ENCODE measurements at places on chromosomes 7 and 10. TPM values are rescaled to one million over a fixed set of nuclear protein-coding genes. Genes with fewer than 3 reads are reported as not detected.

PKD1L1 gene
- 1.1 TPM for total RNA-seq

TMEM176B gene
- 59.3 TPM for total RNA-seq

SSC4D gene
- total RNA-seq = 0.37 TPM

SFMBT2 gene
- 17.3 TPM for total RNA-seq

ZNF425 gene
- under 0.01 TPM for total RNA-seq

DMTF1 gene
- 233 TPM for total RNA-seq

DNA sequence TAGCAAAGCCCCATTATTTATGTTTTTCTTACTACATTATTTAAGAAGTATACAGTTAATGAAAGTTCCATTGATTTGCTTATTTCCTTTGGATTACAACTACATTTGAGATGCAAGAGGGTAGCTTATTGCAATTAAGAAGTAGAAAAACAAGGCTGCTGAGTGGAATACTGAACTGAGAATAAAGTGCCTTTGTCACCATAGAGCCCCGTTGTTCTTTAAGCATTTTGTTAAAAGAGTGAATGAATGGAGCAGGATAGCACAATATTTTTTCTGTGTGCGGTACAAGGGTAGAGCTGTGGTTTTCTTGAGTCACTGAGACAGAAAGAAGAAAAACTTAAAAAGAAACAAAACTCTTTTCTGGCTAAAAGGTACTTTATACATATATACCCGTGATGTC is 45.6 kb downstream of the ZNF277 start:
- no peak for DNase-seq

DNA sequence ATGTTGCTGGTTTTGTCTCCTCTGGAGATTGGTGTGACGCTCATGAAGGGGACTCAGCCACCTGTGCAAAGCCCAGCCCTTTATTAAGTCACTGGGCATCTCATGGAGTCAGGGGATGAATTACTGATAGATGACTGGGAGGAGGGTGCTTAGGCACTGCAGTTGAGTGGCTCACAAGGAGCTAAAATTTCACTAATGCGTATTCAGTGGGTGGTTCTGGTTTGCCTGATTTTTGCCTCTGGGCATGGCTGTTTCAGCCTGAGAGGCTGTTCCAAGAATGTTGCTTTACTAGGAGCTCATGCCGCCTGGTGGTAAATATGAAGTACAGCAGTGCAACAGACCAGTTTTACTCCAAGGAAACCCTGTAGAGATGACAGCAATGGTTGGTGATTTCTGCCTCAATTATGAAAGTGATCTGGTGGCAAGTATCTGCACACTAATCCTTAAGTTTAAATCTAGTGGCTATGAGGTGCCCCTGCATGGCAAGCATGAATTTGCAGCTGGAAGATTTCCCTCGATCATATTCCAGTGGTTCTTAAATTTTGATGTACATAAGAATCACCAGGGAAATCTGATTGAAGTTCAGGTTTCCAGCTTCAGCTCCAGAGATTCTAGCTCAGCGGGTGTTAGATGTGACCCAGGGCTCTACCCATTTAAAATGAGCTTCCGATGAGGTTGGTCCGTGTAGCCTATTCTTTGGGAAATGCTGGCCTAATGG is 19.9 kb downstream of the ACTA2 start:
- DNase-seq = peak; percentile 89

- DNase-seq = no peak
These were observed 17.4 kb downstream of the CCDC6 start for GRCh38 chr10:59888781-59889435.

DNA sequence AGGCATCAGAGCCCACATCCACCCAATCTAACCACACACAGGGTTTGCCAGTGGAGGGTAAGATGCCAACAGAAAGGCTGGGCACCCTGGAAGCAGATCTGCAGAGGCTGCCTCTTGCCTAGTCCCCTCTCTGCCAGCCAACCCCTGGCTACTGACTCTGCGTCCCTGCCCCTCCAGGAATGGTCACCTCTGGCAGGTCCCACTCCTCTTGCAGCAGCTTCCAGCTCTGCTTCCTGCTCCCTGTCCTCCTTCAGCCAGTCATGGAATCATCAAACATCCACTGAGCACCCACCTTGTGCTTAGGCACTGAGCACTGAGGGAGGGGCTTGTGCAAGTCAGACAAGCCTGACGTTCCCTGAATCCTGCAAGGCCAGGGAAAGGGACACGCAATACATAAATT is 20.1 kb upstream of the HABP2 start:
- DNase-seq = no peak

DNA sequence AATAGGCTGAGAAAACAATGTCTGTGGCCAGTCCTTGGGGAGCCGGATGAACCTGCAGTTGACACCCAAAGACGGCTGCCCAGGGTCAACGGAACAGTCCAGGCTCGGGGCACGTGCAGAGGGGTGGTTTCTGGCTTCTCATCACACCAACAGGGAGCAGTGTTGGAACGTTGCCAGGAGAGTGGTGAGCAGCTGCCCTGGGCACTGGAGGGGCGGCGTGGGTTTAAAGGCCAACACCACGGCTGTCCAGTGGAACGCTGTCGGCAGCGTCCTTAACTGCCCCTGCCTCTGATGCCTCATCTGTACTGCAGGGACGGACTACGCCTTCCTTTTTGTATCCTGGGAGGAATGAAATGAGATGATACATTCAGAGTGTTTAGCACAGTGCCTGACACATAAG is 19.8 kb downstream of the JCAD start:
- DNase-seq = no peak

- DNase-seq = no peak
These were observed 112.6 kb upstream of the PPIF start for GRCh38 chr10:79234391-79235315.

GRCh38 chr10:23375366-23375765 is 30.8 kb upstream of the C10orf67 start:
- DNase-seq = no peak

DNA sequence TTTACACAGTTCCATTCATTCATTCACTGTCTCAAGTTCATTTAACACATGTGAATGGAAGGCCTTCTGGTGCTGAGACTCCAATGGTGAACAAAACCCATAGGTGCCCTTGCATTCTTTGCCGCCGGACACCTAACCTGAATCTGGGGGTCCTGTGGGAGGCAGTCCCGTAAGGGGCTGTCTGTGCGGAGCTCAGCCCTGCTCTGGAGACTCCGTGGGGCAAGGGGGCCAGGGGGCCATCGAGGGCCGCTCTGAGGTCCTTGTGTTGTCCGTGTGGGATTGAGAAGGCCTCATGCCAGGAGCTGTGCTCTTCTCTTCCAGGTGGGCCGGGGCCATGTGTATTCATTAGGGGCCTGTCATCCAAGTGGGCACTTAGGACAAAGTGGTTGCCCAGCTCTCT is 15.3 kb downstream of the PTPRE start:
- DNase-seq = no peak

- no peak for DNase-seq
These were observed 2.8 kb upstream of the LOXL4 start for GRCh38 chr10:98270786-98271185.

- DNase-seq = peak; percentile 98
These were observed 873 bp downstream of the GTF2I start for GRCh38 chr7:74658178-74659004.

GRCh38 chr10:50846753-50847152 is 38.7 kb downstream of the A1CF start:
- DNase-seq = no peak

DNA sequence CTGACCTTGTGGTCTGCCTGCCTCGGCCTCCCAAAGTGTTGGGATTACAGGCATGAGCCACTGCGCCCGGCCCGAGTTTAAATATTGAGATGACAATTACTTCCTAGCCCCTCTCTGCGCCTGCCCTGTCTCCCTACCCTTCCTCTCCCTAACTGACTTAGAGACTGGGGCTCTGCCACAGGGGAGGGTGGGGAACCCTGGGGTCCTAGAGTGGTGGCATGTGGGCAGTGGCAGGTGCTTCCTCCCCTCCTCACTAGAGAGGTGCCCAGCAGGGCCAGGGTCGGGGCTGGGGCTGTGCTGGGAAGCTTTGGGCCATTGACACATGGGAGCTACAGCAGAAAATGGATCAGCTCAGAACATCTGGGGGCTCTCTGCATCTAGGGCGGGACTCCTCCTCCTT is 7.0 kb upstream of the ACHE start:
- no peak for DNase-seq

DNA sequence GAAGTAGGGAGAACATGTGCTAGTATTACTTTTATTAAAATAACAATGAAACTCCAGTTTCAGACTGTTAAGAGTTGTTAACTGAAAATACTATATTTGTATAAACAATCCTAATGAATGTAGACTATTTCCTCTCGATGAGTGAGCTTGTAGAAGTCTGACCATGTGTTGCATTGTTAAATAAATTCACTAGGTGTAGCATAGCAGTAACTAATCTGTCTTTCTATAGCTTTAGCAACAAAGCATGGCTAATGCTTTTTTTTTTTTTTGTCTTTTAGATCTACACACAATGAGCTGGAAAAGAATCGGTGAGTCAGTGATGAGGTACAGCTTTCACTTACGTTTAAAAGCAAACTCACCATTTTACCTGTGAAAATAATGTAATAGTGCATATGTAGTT is 37.1 kb downstream of the MXI1 start:
- DNase-seq = no peak

GRCh38 chr7:105209870-105210269 is 178.9 kb downstream of the SRPK2 start:
- no peak for DNase-seq

- DNase-seq = no peak
These were observed 62.8 kb downstream of the ARMH3 start for GRCh38 chr10:101993221-101993620.

DNA sequence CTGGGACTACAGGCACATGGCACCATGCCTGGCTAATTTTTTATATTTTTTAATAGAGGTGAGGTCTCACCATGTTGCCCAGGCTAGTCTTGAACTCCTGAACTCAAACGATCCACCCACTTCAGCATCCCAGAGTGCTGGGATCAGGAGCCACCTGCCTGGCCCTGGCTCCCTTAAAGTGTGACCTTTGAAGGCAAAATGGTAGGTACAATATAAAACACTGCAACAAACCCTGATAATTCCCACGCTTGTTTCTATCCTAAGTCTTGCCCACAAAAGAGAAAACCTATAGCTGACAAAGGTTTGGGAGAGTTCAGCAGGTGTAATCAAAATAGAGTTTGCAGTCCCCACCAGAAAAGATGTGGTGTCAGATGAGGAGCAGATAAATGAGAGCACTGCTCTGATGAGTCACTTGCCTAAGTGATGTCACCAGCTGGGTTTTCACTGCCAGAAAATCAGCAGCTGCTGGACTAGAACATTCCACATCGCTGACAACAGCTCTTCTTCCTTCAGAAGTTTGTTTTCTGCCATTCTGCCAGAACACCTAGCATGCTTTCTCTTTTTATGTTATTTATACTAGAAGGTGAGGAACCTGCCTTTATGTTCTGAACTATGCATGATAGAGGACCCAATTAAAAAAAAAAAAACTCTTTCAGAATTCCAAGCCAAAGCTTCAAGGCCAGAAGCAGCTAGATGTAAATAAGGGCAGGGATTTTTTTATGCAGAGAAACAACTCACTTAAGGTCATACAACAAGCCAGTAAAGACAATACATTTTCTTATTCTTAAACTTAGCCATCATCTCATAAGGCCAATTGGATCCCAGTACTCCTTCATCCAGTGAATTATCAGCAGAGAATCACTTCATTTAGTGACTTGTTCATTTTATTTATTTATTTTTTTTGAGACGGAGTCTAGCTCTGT is 18.0 kb downstream of the PURB start:
- DNase-seq = no peak

- no peak for DNase-seq
These were observed 37.0 kb downstream of the GSDME start for GRCh38 chr7:24720283-24720682.

DNA sequence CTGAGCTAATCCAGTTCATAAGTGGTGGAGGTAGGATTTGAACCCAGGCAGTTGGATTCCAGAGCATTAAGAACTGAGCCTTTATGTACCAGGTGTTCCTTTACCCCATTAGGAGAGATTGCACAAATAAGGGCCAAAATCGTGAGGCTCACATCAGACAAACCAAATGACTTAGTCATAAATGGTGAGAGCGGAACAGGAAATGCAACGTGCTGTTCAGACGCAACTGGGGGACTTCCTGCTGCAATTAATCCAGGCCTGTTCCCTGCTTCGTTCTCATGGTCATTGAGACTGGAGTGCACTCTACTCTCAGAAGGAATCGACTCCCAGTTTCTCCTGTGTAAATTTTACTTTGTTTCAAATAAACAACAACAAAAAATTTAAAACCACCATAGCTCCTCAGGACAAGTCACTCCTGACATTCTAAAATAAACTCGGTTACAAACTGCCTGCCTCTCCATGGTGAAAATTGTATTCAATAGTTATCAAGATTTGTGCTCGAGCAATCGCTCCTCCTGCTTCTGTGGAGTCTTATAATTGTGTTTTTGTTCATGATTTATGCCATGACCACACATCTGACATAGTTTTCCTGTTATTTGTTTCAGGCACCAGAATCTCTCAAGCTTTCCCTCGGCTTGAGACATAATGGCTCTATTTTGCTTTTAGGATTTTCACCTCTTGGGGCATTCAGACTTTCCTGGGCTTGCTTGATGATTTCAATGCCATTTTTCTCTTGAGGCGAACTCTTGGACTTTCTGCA is 115.3 kb upstream of the BMPER start:
- no peak for DNase-seq

- no peak for DNase-seq
These were observed 138.7 kb downstream of the BTAF1 start for GRCh38 chr10:92062273-92062672.

DNA sequence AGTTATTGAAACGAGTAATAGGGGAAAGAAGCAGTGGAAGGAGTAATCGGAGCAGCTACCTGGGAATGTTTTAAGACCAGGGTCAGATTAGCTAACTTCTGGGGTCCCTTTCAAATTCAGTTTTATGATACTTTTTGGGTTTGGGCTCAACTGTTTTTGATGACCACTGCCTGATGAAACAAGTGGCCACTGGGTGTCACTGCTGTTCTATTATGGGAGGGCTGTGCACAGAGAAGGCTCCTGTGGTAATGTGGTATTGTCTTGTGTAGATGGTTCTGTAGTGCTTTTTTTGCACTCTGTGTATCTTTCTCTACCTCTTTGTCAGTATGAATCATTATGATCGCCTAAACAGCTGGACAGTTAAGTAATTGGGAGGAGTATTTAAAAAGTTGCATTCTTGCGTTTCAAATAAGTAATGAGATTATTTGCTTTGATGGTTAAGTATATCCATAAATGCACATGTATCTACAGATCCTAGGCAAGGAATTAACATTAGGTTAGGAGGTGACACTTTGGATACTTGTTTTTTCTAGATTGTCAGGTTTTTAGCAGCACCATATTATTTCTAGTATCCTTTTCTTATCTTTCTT is 128.4 kb downstream of the ABCA13 start:
- DNase-seq = peak; percentile 85

- no peak for DNase-seq
These were observed 1.2 kb upstream of the NOM1 start for GRCh38 chr7:156948361-156948760.

DNA sequence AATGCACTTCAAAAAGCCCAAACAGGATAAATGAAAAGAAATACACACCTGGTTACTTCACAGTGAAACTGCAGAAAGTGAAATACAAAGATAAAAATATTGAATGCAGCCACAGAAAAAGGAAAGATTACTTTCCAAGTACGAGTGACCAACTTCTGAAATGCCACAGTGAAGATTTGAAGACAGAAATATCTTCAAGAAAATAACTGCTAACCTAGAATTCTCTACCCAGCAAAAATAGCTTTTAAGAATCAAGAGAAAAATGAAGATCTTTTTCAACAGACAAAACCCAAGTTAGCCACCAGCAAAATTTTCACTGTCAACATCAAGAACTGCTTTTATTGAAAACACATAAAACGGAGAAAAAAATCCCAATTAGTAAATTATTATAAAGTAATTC is 46.2 kb downstream of the SMURF1 start:
- DNase-seq = no peak

Data from stomach (tissue), 19 donors.